Renal cortical epithelial cell (primary cell): ENCODE measurements at places on chromosomes 2 and 18. TPM values are rescaled to one million over a fixed set of nuclear protein-coding genes. Genes with fewer than 3 reads are reported as not detected.

DNA sequence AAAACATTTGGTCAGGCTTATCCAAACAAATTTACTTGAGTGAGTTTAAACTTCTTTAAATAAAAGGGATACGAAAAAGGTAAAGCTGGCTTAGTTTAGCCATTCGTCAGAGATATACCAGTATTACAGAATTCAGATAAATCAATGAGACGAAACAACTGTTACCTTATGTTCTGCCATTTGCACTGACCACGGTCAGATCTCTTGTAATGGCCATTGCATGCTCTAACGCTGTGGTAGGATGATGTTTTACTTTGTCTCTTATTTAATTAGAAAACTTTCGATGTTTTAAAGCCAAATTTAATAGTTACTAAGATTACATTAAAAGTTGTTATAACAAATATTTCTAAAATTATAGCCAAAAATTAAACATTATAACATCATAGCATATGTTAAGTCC lies 1.5 kb downstream of the C18orf54 start:
- DNase-seq, result peak; percentile 4

GRCh38 chr2:233112329-233112728 lies 52.2 kb downstream of the INPP5D start:
- no peak for DNase-seq

DNA sequence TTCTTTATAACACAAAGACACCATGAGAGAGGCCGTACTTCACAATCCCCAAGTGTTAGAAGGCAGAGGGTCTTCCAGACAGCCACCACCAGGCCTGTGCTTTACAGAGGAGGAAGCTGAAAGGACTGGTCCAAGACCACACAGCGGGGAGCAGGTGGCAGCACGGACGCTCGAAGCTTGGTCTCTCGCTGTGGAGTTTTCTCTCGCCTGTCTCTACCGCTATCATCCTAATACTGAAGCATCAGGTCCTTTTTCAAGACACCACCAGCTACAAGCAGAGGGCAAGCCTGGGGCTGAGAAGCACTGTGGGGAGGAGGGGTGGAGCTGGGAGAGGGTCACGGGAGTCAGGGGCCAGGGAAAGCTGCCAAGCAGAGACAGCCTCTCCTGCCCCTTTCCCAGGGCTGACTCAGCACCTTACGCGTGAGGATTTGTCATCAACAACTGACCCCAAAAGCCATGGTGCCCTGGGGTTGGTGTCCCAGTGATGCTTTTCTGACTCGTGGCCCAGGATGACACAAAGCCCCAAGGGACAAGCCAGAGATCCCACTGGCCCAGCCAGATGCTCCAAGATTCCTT lies 31.9 kb upstream of the FOSL2 start:
- peak; percentile 85 for DNase-seq

- DNase-seq, result no peak
Measured at GRCh38 chr2:59874971-59875755, 678.3 kb downstream of the BCL11A start.

- DNase-seq, result peak; percentile 75
Measured at GRCh38 chr2:101149241-101150192, 1.7 kb downstream of the TBC1D8 start.

DNA sequence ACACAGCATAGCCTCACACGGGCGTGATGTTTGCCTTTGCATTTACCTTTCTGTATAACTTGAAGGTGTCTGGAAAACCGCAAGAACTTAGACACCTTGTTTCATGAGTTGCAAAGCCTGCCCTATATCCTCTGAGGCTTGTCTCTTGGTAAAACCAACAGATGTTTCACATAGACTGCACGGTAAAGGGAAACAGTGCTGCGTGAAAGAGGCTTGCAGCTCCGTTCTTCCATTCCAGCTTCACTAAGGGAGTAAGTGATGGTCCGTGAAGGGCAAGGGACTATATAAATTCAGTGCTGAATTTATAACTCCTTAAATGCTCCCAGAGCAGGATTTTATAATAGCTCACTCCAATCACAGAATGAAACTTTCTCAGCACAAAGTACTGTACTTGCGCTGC lies 360.5 kb downstream of the SOX11 start:
- DNase-seq, result no peak

GRCh38 chr2:196750291-196750923 lies 49.1 kb downstream of the GTF3C3 start:
- no peak for DNase-seq

DNA sequence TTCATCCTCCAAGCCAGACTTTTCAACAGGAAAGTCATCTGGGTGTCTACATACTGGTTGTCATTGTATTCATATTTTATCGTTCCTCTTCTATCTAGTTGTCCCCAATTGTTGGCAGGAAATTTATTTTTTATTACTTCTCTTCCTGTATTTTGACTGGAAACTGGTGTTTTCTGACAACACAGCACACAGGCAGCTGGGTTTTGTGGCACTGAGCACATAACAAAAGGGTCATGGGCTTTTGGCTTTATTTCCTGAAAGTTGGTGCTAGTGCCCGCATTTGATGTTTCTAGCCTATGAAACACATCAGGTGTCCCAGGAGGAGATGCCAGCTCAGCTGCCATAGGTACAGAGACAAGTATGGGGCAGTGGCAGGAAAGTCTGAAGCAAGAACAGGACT lies 126.4 kb downstream of the TMEM17 start:
- DNase-seq, result no peak

GRCh38 chr2:25479761-25480160 lies 138.0 kb upstream of the DNMT3A start:
- no peak for DNase-seq

GRCh38 chr2:64207573-64207972 lies 63.4 kb upstream of the PELI1 start:
- no peak for DNase-seq

GRCh38 chr18:21559195-21559594 lies 41.3 kb downstream of the ESCO1 start:
- no peak for DNase-seq

GRCh38 chr2:232843834-232844233 lies 26.2 kb upstream of the SNORC start:
- no peak for DNase-seq

GRCh38 chr2:233477548-233478433 lies 88.8 kb downstream of the USP40 start:
- no peak for DNase-seq

Gene POTEE
- total RNA-seq, result not detected in 2 replicates
